WTC11 (cell line): ENCODE measurements at places on chromosomes 6 and 20. TPM values are rescaled to one million over a fixed set of nuclear protein-coding genes. Genes with fewer than 3 reads are reported as not detected.
A peak's percentile ranks its signal among the peaks of the same experiment; 100 is the strongest.

TBXT gene
- 0.15 to 0.50 TPM (median 0.21 TPM) in 3 replicates for total RNA-seq

RAD21L1 gene
- total RNA-seq, result 0.62 to 0.77 TPM (median 0.73 TPM) in 3 replicates

HFE gene
- total RNA-seq, result 1.9 to 2.4 TPM (median 2.0 TPM) in 3 replicates

- no peak for DNase-seq
Measured at GRCh38 chr6:111943726-111944125, 70.5 kb upstream of the FYN start.

- DNase-seq, result no peak
Measured at GRCh38 chr20:35904982-35905663, 49.2 kb downstream of the SCAND1 start.

DNA sequence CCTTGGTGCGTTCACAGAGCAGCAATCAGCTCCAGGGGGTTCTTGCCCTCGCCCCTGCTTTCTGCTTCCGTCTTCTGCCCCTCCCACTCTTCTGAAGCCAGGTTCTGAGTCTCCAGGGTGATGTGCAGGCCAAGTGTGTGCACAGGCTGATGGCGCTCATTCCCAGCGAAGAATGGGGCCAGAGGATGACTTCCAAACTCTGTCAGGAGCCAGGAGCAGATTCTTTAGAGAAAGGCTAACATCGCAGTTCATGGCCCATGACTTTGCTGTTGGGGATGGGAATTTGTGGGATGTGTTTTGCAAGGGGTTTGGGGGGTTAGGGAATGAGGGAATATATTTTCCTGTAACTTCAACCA, 56.1 kb upstream of the CCN6 start:
- DNase-seq, result peak; percentile 14

GRCh38 chr6:155473741-155474140, 18.1 kb upstream of the NOX3 start:
- no peak for DNase-seq

- DNase-seq, result no peak
Measured at GRCh38 chr6:156555116-156555515, 222.1 kb upstream of the ARID1B start.

DNA sequence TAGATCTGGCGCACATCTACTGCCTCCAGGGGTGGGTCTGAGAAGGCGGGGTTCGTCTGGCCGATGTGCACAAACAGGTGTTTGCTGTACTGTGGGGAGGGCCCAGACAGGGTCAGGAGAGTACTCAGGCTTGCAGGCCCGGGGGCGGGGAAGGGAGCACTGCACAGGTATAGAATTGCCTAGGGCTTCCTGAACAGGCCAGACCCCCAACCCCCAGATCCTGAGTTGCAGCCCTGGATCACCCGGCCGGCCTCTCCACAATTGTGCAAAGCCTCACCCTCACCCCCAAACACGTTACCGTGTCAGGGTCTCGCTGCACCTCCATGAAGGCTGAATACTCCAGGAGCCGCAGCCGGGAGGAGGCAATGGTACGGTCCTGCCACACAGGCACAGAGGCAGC, 7.8 kb downstream of the RPL10A start:
- DNase-seq, result no peak

DNA sequence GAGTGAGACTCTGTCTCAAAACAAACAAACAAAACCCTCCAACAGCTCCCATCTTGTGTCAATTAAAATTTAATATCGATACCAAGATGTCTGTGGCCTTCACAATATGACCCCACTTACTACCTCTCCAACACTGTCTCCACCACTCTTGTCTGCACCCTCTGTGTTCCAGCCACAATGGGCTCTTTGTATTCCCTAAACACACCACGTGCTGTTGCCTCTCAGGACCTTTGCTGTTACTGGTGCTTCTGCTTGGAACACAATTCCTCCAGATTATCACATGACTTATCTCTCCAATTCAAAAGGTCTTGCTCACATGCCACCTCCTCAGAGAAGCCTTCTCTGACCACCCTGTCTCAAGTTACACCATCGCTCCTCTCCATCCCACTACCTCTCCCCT, 6.0 kb upstream of the HCK start:
- DNase-seq, result no peak

GRCh38 chr6:142842418-142843261, 102.3 kb downstream of the HIVEP2 start:
- no peak for DNase-seq

GRCh38 chr6:30954631-30955366, 14.0 kb downstream of the MUCL3 start:
- no peak for DNase-seq
